Psoas muscle (tissue), 8 donors: ENCODE measurements at places on chromosomes 7 and 10. TPM values are rescaled to one million over a fixed set of nuclear protein-coding genes. Genes with fewer than 3 reads are reported as not detected.

The TEX47 gene
- polyA plus RNA-seq: not detected

The STK31 gene
- polyA plus RNA-seq: not detected

The PHKG1 gene
- polyA plus RNA-seq: 39.2 TPM

The NUDT13 gene
- polyA plus RNA-seq: 0.69 TPM

The PPP1R17 gene
- not detected for polyA plus RNA-seq

The CTAGE15 gene
- not detected for polyA plus RNA-seq

The ASZ1 gene
- not detected for polyA plus RNA-seq

The SCIN gene
- polyA plus RNA-seq: not detected

The STEAP2 gene
- 0.55 TPM for polyA plus RNA-seq

The DMBT1 gene
- 0.04 TPM for polyA plus RNA-seq
